ENCODE measurements at places on chromosomes 1 and 21.

- no peak for DNase-seq
Observed at GRCh38 chr1:75916834-75917233, 15.4 kb downstream of the ASB17 start.

DNA sequence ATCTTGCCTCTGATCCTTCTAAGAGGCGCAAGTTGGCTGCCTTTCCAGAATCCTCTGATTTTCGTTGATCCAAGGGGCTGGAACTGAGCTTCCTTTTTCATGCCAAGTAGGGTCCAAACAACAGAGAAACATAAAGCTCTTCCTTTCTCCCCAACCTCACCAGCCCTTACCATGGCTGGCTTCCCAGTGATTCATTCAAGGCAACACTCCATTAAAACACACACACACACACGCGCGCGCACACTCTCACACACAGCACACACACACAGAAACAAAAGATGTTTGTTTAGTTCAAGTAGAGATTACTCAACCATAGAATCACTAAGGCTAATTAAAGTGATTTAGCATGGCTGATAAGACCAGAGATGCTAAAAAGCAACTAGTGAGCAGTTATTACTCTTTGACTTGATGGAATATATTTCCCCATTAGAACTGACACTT is 13.0 kb upstream of the GUCA2A start:
- no peak for DNase-seq

DNA sequence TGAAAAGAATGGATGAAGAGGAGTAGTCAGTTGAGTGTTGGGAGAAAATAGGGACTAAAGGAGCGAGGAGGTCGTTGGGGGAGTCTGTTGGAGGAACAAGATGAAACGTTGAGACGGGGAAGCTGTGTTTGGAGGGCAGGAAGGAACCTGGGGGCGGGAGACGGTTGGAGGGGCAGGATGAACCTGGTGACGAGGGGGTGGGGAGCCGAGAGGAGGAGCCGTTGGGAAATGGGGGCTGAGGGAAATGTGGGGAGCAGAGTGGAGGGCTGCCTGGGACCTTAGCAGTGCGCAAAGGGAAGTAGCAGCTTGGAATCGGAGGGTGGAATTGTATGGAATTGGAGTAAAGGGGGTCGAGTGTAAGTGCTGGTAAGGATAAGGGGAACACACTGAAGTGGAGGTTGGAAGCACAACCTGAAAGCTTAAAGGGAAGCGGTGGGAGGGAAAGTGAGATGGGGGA is 630 bp downstream of the MTF2 start:
- DNase-seq: no peak

DNA sequence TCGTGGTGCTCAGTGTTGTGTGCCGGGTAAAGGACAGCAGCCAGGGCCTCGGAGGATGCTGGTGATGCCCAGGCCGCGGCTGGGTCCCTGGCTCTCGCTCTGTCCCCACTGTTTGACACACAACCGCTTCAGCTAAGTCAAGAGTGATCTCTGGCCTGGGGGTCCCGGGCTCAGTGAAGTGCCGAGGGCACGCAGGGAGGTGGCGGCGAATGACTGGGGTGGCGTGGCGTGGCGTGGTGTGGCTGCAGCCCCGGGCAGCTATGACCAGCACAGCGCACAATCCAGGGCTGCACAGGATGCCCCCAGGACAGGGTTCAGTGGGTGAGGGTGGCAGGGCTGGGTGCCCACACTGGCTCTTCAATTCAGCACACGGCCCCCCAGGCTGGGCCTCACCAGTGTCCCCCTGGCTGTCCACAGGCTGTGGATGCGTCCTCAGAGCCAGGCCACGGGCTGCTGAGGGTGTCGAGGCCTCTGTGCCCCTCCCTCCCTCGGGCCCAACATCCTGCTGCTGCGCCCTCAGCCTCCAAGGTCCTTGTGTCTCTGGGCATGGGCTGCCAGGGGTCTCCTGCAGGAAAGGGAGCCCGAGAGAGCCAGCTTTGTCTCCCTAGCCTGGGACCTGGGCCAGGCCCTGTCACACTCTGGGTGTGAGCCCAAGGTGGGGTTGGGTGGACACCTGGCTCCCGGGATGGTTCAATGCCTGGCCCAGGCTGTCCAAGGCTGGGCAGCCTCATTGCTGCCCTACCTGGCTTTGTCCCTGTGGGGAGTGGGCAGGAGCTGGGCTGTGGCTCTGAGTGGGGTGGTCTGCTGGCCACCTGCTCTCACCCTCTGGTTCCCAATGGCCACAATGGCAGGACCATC is 12.0 kb upstream of the SKI start:
- DNase-seq: no peak

GRCh38 chr1:248910761-248911160 is 4.7 kb downstream of the PGBD2 start:
- no peak for DNase-seq

DNA sequence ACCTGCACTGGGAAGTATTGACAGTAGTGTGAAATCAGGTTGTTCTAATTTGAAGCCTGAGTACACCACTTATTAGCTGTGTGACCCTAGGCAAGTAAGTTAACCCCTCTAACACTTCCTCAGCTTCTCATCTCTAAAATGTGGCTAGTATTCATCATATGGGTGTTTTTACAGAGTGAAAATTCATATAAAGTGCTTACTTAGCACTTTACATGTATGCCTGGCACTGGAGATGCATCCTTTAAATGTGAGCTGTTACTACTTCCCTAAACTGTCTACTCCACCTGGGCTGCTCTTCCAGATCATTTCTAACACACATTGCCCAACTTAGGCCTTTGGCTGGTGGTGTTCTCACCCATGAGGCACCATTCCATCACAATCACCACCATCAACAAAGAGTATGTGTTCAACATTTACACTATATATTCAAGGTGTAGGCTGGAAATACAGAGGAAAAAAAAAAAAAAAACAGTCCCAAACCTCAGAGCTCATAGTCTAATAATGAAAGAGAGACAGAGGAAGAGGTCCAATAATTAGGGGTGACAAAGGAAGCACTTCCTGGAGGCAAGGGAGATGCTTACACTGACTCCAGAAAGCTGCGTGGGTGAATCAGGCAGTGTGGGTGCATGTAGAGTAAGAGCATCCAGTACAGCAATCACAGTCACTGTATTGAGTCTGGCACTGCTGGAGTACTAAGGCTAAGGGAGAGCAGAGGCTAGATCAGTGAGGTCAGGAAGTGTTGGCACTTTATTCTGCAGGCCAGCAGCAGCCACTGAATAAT is 3.6 kb downstream of the STX6 start:
- no peak for DNase-seq

DNA sequence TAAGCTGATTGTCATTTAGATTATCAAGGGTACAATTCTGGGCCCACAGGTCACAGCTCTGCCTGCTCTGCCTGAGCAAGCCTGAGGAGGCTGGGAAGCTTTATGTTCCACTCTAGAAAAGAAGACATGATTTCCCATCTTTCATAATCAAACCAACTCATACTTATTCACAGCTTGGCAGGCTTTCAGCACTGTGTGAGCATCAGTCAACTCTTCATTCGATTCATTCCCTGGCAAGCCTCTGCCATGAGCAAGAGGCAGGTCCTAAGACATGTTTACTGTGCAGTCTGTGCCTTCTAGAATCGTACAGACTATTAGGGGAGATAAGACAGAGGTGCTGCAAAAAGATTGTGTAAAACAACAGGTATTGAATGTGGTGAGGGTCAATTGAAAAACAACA is 24.5 kb upstream of the KIRREL1 start:
- no peak for DNase-seq

DNA sequence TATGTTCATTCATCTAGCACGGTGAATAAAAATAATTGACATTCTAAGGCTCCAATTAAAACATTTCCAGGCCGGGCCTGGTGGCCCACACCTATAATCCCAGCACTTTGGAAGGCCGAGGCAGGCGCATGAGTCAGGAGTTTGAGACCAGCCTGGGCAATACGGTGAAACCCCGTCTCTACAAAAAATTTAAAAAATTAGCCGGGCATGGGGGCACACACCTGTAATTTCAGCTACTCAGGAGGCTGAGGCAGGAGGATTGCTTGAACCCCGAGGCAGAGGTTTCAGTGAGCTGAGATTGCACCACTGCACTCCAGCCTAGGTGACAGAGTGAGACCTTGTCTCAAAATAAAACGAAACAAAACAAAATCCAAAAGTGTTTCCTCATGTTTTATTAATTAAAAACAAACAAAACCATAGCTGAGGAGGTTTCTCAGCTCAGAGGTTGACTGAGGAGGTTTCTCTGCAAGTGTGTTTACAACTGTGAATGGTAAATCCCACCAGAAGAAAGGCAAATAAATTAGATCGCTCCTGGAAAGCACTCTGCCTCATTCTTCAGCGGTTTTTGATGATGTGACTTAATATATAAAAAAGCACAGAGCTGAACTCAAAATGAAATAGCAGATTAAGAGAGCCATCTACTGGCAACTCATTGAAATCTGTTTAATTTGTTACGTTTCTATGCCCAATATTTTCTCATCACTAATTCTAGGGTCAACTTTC is 37.7 kb upstream of the ATG4C start:
- no peak for DNase-seq

DNA sequence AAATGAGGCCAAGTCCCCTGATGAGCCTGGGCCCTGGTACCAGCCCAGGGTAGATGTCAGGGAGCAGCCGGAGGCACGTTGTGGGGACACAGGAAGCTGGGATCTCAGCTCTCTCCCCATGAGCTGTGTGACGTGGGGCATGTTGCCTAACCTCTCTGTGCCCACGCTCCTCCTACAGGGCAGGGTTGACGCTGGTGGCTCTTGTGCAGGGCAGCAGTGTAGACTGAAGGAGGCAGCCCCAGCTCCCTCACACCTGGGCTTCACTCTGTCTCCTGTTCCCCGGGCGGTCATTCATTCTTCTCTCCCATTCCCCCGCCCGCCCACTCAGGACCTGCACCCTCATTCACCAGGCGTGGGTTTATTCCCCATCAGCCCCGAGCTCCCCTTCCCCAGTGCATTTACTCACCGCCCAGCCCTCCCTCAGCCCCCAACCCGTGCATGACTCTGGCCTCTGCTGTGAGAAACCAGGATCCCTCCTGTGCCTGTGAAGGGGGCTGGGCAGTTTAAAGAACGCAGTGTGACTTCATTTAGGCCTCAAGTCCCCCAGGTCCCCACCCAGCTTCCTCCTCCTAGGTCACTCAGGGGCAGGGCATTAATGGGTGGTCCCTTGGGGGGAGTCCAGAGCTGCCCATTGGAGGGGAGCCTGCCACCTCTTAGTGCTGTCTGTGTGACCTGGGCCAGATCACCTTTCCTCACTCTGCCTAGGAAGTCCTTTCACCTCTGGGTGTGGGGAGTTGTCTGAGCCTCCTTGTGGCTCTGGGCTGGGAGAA is 285.7 kb downstream of the PTPRU start:
- no peak for DNase-seq

DNA sequence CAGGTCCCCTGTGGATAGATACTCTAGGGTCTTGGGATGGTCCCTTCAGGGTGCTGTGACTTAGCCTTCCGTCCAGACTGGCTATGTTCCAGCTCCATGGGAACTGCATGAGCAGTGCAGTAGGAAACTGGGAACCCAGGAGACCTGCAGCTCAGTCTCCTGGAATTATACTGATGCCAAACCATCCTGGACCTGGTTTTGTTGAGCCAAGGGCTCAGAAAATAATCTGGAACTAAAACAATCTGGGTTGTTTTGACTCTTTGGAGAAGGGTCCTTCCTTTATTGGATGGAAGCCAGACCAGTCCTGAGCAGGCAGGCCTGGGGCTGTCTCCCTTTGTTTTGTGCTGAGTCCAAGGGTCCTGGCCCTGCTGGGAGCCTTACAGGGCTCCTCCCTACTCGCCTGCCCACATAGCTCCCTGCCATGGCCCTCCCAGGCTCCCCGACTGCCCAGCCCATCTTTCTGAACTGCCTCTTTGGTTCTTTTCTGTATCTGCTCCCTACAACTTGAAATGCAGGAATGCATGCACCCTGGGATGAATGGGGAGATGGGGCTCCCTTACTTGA is 1.2 kb downstream of the IPO13 start:
- no peak for DNase-seq

- DNase-seq: no peak
Observed at GRCh38 chr1:227315629-227316346, 2.5 kb downstream of the CDC42BPA start.

DNA sequence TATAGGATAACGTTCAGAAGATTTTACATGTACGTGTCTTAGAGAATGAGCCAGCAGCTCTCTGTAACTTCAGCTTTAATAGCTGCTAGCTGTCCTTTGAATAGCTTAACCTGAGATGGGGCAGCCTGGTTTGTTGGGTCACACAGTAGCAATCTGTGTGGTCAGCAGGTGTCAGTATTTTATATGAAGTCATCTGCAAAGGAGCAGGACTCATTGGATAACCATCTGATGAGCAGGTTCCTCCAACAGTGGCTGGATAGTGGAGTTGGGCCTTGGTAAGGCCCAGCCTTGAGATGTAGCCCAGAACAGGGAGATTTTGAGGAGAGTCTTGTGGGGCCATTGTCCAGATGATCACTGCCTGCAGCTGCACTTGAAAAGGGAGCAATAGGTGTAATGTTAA is 6.4 kb downstream of the GSTM5 start:
- DNase-seq: no peak

DNA sequence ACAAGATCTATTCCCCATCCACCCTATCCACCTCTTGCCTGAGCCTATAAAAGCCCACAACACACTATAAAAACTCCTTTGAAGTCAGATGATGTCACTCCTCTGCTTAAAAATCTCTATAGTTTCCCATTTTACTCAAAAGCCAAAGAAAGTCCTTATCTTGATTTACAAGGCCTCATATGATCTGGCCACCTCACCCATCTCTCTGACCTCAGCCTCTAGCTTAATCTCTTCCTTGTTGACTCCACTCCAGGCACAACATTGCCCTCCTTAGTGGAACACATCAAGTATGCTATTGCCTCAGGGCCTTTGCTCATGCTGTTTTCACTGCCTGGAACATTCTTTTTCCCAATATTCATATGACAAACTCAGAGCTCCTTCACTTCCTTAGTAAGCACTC is 33.3 kb downstream of the ZNF281 start:
- no peak for DNase-seq

GRCh38 chr1:93339171-93339697 is 6.5 kb upstream of the DR1 start:
- no peak for DNase-seq

- no peak for DNase-seq
Observed at GRCh38 chr1:45769261-45769932, 18.9 kb upstream of the IPP start.

GRCh38 chr1:942864-943533 is 16.1 kb downstream of the NOC2L start:
- no peak for DNase-seq

DNA sequence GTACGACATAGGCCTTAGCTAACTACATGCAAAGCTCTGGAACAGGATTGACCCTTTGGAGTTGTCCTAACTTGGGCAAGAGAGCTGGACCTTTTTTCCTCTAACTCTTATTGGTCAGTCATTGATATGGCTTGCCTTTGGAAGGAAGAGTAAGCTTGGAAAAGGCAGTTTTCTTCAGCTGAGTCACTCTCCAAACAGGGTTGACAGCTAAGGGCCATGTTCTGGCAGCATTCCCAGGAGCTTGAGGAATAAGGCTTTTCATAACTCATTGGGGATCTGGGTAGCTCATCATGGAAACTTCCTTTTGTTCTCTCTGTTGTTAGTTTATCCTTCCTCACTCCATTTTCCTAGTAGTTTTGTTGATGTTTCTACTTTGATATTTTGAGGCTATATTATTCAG is 14.5 kb upstream of the ERRFI1 start:
- DNase-seq: no peak
